ENCODE measurements at places on chromosomes 2 and 18.

GRCh38 chr2:103401621-103402020 lies 639.8 kb downstream of the TMEM182 start:
- DNase-seq, result no peak

DNA sequence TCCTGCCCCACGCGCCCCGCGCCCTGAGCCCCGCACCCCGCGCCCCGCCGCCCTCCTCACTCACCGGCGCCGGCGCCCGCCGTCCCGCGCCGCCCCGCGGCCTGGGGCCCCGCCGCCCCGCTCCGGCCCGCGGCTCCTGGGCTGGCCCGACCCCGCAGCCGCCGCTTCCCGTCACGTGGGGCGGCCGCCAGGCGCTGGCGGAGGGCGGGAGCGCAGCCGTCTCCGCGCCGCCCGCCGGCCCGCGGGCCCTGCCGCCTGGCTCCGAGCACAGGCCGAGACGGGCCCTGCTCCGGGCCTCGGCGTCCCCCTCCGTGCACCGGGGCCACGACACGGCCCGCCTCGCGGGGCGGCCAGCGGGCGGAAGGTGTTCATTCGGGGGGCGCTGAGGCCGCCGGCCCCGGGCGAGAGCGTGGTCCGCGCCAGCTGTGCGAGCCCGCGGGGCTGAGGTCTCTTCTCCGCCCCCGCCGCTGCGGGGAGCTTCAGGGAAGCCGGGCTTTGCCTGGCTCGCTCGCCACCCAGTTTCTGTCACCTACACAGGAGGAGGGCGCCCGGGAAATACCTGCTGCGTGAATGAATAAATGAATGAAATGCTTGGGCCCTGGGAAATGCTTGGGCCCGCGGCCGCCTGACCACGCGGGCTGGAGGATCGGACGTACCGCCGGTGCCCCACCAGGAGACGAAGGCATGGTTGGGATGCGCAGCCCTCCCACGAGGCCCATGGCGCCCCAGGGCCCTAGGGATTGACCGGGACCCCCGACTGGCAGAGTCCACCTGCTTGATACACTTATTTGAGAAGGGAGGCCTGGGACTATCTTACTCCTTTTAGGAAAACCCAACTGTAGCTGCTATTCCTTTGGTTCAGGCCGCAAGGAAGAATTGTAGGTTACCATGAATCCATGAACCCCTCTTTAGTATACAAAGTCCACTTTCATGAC lies at the start of gene TGFBRAP1:
Gene TGFBRAP1 (minus strand): TSS at position 175 of the 935 bp plus-strand sequence. CDS start 21,434 bp downstream, outside the sequence.
- no peak for DNase-seq

- DNase-seq, result no peak
These were observed 68.1 kb downstream of the CCDC178 start for GRCh38 chr18:33372442-33372841.

DNA sequence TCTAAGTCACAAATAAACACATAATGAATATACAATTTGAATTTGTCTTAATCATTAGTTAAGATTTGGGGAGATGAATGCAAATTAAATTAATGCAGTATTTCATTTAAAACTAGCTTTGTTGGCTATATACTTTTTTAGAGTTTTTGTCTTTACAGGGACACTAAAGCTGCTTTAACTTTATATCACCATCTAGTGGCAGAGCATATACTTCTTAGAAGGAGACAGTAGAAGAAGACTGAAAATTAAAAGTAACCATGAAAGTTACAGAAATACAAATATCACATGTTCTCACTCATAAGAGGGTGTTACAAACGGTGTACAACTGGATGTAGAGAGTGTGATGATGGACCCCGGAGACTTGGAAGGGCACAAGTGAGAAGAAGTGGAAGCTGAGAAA lies 268.3 kb upstream of the NETO1 start:
- DNase-seq, result no peak

- no peak for DNase-seq
These were observed 692.8 kb downstream of the RNF144A start for GRCh38 chr2:7609974-7610373.

GRCh38 chr2:224669449-224669848 lies 46.7 kb downstream of the CCDC195 start:
- DNase-seq, result no peak

GRCh38 chr2:160343404-160343803 lies 143.3 kb upstream of the ITGB6 start:
- no peak for DNase-seq

GRCh38 chr2:12554224-12555011 lies 162.3 kb upstream of the TRIB2 start:
- DNase-seq, result no peak

DNA sequence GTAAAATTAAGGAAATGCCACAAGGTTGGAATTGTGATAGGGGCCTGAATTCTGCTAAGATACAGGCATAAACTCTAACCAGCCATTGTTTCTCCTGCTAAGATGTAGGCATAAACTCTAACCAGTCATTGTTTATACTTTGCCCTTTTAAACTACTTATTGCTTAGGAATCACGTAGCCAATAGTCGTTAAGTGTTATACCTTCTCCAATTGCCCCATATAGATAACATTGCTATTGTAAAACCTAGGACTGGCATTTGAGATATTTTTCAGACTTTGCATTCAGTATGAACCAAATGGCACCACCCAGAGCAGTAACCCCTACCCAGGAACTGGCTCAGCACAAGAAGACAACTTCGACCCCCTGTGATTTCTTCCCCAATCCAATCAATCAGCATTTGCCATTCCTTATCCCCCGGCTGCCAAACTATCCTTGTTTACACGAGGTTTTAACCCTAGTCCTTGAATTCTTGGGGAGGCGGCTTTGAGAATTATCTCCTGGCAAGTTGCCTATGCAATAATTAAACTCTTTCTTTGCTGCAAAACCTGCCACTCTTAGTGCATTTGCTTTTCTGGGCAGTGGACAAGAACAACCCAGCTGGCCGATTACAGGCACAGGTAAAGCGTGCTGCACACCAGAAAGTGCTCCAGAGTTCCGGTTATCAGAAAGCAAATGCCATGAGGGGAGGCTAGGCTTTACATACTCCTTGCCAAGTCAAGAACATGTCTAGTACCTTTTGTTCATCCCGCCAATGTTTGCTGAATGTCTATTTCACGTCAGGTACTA lies 167.6 kb downstream of the LAMA1 start:
- DNase-seq, result no peak

- DNase-seq, result no peak
These were observed 231.7 kb downstream of the KLHL29 start for GRCh38 chr2:23616630-23617029.

DNA sequence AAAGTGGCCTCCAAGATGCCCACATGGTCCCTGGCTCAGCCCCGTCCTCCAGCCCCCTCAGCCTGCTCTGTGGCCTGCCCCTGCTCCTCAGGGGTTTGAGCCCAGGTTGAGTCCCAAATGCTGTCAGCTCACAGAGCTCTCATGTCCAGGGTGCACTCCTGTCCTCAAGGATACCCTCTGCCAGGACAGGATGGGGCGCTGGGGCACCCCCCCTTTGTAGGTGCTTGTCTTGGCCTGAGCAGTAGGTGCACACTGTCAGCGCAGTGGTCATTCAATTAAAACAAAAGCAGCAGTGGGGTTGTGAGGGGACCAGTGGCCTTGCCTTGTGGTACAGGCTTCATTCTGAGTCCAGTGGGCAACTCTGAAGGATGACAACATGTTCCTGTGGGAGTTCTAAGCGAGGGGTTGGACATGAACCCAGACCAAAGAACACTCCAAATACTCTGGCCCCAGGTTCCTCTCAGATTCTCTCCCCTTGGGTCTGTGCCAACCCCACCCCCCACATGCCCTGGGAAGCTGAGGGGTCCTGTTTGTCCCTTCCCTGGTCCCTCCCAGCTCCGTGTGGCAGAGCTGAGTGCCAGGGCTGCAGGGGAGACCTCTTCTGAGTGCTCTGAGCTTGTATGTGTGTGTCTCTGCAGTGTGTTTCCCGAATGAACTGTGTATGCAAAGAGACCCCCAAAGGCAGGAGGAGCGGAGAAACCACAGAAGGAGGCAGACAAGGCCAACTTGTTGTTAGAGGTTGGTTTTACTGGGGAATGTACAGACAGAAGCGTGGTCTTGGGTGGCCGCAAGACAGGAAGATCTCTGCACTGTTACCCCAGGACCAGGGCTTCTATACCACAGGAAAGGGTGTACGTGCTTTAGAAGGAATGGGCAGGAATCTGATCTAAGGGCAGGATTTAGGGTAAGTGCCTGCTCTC lies 155.6 kb upstream of the HS6ST1 start:
- DNase-seq, result no peak

DNA sequence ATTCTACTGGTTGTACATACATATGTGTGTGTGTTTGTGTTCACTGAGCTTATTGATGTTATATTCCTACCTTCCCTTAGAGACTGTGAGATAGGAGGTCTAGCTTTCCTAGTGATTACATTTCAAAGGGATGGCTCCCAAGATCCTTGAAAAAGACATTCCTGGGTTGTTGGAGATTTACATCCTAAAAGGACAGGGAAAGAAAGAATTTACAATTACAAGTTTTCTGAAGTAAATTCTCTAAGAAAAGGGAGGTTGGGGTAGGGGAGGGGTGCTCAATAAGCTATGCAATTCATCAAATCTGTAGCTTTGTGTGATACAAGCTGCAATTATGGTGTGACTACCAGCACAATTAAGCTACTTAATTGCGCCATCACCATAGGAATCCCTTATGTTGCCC lies 284.3 kb downstream of the NUP35 start:
- DNase-seq, result no peak

DNA sequence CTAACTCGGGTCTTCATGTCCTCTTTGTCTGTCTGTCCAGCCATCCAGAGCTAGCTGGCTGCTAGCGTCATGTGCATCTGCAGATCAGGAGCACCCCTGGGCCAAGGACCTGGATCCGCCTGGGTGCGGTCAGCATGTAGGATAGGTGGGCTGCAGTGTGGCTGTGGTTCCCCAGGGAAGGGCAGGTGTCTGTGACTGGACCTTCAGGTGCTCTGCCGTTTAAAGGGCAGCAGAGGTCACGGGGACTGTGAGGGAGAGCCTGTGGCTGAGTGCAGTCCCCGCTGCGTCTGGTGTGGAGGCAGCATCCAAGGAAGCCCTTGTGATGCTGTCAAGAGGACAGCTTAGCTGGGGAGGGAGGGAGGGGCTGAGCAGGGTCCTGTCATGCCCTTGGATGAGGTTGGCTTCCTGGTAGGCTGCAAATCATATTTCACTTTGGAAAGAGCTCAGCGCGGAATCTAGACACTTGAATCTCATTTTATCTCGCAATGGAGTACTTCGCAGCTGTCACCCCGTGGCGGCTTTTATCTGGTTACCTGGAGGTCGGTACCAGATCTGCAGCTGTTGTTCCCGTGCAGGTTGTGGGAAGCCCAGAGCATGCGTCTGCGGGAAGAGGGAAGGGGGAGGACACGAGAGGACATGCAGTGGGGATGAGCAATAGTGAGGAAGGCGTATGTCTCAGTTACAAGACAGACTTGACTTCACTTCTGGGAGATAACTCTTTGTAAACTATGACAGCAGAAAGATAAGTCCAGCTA lies 5.9 kb upstream of the RALB start:
- DNase-seq, result peak; percentile 68

DNA sequence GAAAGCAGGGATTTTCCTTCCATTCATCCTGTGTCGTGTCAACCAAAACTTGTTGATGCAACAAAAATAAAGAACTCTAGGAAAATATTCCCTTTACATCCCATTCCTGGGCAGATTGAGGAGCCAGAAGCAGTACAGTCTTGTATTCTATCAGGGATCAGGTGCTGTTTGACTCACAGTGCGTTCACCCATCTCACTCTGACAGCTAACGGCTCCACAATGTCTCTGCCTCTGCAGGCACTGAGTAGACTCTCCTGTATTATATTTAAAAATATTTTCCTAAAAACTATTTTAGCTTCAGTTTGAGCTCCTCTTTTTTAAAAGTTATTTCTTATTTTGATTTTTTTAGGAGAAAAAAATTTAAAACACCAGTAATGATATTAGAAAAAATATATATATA lies 600.6 kb upstream of the SALL3 start:
- no peak for DNase-seq

DNA sequence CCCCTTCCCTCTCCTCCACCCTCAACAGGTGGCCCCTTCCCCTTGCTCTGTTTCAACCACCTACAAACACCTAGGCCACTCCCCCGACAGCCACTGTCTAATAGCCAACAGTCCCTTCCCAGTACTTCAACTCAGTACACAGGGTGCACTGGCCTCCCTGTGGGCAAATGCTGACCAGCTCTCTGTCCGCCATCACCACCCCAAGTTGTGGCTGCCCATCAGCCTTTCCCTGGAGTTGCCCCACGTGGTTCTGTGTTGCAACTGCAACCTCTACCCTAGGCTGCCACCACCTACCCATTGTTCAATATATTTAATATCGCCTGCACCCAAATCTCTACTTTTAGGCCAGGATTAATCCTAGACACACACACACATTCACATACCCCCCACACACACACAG lies 173.5 kb downstream of the MREG start:
- no peak for DNase-seq

- no peak for DNase-seq
These were observed 772.0 kb downstream of the CNTNAP5 start for GRCh38 chr2:124797049-124797448.

- no peak for DNase-seq
These were observed 10.9 kb downstream of the SERPINB5 start for GRCh38 chr18:63487676-63488075.

GRCh38 chr2:125108251-125108650 lies 1083.2 kb downstream of the CNTNAP5 start:
- no peak for DNase-seq

- DNase-seq, result no peak
These were observed 174.0 kb downstream of the TGIF1 start for GRCh38 chr18:3623769-3624545.

- DNase-seq, result no peak
These were observed 11.2 kb upstream of the TEX51 start for GRCh38 chr2:126887506-126887905.

- no peak for DNase-seq
These were observed 128.1 kb downstream of the ANTXR1 start for GRCh38 chr2:69141061-69141460.

- DNase-seq, result no peak
These were observed 1.9 kb downstream of the TCF7L1 start for GRCh38 chr2:85134896-85135659.

- no peak for DNase-seq
These were observed 447 bp upstream of the MRPL19 start for GRCh38 chr2:75646090-75646582.

GRCh38 chr2:74864728-74865722 lies 31.1 kb downstream of the HK2 start:
- DNase-seq, result no peak

DNA sequence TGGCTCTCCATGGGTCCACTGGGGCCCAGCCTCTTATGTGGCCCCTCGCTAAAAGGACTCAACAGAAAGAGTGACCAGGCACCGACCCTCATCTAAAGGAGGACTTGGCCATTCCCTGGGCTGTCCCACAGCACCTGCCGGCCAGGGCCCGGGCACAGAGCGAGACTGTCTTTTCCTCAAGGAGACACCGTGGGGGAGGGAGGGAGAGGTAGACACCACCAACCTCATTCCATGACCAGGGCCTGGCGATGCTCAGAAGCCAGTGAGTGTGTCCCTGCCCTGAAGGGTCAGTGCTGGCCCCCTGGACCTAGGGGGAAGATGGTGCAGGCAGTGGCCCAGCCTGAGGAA lies 39.8 kb upstream of the ALPP start:
- no peak for DNase-seq
